ENCODE measurements at places on chromosomes 3 and 15.

GRCh38 chr3:12730506-12731242 lies 28.4 kb downstream of the TMEM40 start:
- DNase-seq = peak; percentile 16

DNA sequence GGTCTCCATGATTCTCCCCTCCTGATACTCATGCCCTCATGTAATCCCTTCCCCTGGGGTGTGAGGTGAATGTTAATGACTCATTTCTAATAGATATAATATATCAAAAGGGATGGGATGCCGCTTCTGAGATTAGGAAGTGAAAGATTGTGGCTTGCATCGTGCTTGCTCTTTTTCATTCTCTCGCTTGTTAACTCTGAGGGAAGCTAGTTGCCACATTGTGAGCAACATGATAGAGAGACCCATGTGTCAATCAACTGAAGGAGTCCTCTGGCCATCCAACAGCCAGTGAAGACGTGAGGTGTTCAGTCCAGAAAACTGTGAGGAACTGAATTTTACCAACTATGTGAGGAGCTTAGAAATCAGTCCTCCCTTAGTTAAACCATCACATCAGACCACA lies 28.9 kb upstream of the DRD3 start:
- no peak for DNase-seq

DNA sequence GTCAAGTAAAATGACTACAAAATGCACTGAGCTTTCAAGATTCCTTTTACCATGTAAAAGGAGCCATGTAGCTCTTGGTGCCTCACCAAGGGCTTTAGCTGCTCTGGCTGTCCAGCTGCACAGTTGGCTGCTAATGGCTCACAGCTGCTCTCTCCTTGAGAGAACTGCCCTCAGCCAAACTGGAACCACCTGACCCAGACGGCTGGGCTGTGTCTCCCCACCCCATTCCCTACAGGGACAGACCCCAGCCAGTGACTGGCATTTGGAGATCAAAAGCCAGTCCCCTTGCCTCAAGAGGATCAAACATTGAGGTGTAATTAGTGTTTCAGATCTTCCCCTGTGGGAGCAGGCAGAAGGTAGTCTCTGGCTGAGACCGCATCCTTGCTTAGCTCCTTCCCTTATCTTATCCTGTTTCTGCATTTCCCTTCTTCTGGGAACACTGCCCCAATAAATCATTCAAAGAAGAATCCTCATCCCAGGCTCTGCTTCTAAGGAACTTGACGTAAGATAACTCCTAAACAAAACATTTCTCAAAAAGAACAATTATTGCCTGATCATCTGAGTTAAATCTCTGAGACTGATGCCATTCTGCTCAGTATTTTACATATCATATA lies 28.6 kb upstream of the UBE2E2 start:
- peak; percentile 7 for DNase-seq

DNA sequence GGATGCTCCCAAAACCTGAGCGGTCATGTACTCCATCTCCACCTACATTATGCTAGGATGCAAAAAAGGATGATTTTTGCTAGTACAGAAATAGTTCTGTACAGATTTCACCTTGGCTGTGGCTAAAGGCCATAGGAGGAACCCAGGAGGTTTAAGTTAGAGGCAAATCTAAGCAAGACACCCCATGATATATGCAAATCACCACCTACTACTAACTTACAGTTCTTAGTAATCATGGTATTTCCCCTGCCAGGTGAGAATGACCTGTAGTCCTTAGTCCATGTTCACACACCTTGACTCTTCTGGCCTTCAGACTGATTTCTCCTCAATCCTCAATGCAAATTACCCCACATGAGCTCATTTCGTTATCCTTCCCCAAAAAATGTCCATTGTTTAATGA lies 154.2 kb downstream of the IMPG2 start:
- no peak for DNase-seq

DNA sequence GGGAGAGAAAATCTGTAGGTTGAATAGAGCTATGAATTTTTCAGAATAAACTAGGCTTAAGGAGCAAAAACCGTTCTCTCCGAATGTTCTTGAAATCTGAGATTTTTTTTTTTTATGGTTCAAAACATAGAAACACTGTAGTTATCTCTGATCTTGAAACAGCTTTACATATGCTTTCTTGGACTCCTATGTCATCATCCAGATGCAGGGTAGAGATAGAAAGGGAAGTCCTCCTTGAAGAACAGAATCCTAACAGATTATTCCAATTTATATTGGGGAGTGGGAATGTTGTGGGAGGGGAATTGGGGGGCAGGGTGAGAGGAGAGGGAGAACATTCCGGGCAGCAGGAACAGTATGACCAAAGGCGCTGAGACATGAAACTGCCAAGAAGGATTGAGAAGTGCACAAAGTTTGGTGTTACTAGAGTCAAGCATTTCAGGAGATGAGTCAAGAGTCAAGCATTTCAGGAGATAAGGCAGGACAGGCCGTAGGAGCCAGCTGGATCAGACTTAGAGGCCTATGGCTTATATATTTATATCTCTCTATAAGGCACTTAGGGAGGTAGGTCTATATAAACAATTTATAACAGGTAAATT lies 21.9 kb upstream of the ST3GAL6 start:
- DNase-seq = peak; percentile 7

GRCh38 chr3:42179110-42179725 lies 86.8 kb downstream of the CCK start:
- peak; percentile 81 for DNase-seq

- no peak for DNase-seq
Measured at GRCh38 chr3:174777813-174778212, 81.3 kb upstream of the NAALADL2 start.

DNA sequence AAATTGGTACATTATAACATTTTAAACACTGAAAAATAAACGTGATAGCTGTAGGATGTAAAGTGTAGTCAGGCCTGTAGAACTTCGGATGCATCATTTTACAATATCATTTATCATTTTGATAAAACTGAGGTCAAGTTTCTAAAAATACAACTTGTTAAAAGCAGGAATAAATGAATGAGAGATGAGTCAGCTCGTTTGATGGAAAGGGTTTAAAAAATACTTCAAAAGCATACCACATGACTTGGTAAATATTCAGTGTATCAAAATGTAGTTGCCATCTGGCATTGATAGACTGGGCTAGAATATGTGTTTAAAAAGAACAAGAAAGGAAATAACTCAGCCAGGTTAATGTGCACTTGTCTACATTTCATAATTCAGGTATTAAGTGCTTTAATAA lies 357.0 kb downstream of the TIGIT start:
- peak; percentile 48 for DNase-seq

GRCh38 chr3:43970920-43971319 lies 270.8 kb upstream of the TOPAZ1 start:
- DNase-seq = no peak

DNA sequence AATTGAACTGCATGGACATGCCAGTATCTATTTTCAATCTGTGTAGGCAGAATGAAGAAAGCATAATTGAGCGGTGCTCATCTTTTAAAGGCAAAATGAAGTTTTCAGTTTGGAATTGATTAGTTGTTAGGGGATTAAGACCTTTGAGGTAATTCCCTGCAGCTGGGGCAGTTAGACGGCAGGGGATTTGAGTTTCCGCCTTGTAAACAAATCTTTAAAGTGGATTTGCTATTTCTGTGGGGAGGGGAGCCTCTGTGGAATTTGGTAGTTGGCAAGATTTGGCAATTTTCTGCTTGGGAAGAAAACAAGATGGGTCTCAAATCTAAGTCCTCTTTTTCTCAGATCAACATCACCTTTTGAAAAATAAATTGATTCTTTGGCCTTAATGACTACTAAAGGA lies 212.5 kb upstream of the CNTN6 start:
- no peak for DNase-seq

DNA sequence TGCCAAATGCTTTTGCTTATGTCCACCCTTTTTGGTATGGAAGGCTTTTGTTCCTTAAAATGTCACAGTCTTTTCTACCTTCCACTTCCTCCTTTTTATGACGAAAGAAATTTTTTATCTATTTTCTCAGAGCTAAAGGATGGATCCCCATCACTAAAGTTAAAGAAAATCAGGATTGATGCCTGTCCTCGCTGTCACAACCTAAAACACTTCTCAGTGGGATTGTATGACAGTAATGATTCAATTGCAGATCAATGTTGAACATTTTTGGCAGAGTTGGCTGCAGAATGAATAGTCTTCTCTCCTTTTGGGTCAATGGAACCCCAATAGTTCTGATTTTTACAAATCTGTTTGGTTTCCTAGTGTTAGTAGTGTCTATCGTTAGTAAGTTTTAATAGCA lies 549.8 kb upstream of the ROBO2 start:
- no peak for DNase-seq

- DNase-seq = peak; percentile 96
Measured at GRCh38 chr3:184459355-184459754, 79.5 kb downstream of the CHRD start.

DNA sequence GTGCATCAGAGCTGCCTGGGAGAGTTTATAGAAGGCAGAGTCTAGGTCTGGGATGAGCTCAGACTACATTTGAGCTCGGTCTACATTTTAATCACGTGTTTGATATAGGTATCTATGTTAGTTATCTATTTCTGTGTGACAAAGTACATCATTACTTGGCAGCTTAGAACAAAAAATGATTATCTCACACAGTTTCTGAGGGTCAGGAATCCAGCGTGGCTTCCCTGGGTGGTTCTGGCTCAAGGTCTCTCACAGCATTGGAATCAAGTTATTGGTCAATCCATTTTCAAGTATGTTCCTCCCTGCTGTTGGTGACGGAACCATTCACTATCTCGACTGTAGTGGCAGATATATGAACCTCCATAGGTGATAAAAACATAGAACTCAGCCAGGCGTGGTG lies 71.7 kb downstream of the ABHD5 start:
- no peak for DNase-seq

- no peak for DNase-seq
Measured at GRCh38 chr3:7630925-7631324, 770.0 kb downstream of the GRM7 start.

DNA sequence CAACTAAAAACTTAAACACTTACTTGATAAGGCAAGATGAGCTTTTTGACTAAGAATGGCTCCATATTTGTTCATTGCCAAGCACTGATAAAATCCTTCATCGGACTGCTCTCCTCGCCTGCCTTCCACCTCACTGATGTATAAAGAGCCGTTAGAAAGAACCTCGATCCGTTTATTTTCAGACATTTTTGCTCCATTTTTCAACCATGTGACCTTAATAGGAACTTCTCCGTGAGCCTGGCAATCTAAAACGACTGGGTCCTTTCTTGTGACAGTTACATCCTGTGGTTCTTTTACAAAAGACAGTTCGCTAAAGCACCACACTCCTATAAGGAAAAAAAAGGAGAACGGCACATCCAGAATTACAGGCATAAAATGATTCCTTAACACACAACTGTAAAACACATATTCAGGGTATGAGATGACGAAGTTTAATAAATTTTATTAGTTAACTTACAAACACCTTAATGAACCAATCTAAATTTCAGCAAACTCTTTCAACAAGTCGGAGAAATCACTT lies 2.5 kb downstream of the PRTG start:
- no peak for DNase-seq

- no peak for DNase-seq
Measured at GRCh38 chr3:143531101-143531500, 317.2 kb downstream of the SLC9A9 start.

DNA sequence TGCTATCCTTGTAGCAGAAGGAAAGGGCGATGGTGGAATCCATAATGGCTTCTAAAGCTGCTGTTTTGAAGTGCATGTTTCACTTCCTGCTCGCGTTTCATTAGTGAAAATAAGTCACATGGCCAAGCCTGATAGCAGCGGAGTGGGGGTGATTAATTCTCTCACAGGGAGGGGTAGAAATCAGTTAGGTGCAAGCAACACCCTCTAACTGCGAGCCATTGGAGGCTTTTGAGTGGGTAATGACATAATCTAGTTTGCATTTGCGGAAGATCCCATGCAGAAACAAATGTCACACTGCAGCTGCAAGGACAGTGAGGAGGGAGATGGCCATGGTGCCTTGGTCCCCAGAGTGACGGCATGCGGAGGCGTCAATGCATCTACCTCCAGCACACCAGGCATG lies 41.1 kb downstream of the CACNA2D3 start:
- DNase-seq = no peak

DNA sequence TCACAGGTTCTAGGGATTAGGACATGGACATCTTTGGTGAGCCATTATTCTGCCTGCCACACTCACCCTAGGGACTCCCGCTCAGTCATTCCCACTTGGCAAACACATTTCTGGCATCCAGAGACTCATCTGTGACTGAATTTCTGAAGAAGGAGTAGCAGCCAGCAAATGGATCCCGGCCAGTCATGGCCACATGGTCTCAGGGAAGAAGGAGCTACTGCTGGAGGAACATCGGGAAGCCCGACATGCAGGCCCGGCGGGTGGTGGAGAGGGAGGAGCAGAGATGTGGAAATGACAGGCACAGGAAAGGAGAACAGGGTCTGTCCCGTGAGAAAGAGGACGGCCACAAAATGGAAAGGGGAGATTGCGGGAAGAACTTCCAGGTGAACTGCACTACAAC lies 65.4 kb downstream of the SEMA5B start:
- DNase-seq = no peak

DNA sequence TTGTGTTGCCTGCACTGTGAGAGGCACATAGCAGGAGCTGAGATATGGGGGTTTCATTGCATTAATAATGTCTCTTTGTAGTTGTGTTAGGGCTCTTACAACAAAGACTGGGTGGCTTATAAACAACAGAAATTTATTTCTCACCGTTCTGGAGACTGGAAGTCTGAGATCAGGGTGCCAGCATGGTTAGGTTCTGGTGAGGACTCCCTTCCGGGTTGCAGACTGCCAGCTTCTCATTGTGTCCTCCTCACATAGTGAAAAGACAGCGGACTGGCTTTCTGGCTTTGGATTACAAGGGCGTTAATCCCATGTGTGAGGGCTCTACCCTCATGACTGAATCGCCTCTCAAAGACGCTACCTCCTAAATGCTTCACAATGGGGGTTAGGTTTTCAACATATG lies 20.6 kb downstream of the TMEM108 start:
- no peak for DNase-seq

GRCh38 chr3:101827211-101828174 lies 21.8 kb upstream of the NFKBIZ start:
- peak; percentile 46 for DNase-seq

GRCh38 chr15:60819860-60820259 lies 340.9 kb upstream of the ICE2 start:
- DNase-seq = no peak

GRCh38 chr3:195697582-195698324 lies 23.0 kb upstream of the MUC20 start:
- peak; percentile 94 for DNase-seq

All from foreskin fibroblast (primary cell).